Epithelial cell of esophagus (primary cell): ENCODE measurements at places on chromosomes 5 and 9.

DNA sequence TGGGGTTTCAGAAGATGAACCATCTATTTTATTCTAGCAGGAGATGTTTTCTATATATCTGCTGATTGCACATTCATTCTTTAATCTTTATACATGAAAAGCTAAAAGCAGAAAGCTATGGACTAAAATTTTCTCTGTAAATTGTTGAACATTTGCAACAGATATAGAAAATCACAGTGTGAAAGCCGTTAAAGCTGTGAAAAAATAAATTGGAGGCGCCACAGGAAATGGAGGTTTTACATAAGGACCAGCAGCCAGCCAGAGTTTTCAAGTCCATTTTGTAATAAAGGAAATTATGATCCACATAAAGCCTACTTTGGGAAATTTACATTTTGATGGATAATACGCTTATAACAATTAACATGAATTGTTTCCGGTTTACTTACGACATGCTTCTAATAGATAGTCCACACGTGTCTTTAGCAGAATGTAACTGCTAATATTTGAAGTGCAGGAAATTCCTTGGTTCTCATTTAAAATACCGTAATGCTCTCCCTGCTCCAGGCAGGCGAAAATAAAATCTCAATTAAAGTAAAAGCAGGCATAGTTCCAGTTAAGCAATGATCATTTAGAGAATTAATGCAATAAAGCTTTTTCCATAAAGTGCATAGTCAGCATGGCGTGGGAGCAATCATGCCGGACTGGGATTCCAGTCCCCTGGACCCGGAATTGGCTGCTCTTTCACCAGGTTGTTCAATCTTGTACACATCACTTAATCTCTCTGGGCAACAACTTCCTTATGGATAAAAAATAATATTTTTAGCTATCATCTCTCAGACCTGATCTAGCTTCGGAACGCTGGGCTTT, 445.4 kb downstream of the ZNF608 start:
- no peak for DNase-seq

GRCh38 chr5:43041669-43042175, 1.6 kb upstream of the ANXA2R start:
- DNase-seq: peak; percentile 57

DNA sequence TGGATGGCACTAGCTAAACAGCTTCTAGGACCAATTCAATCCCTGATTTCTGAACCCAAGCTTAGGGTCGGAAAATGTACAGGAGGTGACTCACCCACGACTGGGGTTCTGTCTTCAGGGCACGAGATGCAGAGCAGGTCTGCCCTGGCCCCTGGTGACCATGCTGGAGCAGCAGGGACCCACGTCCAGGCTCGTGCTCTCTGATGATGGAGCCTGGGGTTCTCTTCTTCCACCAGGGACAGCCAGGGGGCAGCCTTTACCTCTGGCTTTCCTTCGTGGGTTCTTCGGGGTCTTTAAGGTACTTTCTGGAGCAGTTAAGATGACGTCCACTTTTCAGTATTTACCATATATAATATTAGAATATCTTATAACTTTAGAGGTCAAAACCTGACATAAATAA, 2.1 kb downstream of the CFAP77 start:
- DNase-seq: peak; percentile 26

- no peak for DNase-seq
Measured at GRCh38 chr9:99169982-99170761, 51.6 kb downstream of the ALG2 start.

DNA sequence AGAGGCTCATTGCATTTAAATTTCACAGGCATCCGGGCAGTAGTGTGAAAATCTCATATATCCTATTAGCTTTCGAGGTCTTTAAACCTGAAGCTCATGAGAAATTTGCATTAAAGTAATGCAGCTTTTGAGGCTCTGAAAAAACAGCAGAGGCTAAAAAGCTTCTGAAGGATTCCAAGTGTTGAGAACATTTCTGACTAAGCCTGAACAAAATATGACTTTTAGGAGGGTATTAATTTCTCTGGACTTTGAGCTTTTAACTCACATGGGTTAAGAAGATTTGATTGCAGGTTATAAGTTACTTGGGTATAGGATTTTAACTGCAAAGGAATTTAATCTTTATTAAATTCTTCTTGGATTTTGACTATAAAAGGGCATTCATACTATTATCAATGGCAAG, 743.9 kb downstream of the TLE1 start:
- DNase-seq: no peak

DNA sequence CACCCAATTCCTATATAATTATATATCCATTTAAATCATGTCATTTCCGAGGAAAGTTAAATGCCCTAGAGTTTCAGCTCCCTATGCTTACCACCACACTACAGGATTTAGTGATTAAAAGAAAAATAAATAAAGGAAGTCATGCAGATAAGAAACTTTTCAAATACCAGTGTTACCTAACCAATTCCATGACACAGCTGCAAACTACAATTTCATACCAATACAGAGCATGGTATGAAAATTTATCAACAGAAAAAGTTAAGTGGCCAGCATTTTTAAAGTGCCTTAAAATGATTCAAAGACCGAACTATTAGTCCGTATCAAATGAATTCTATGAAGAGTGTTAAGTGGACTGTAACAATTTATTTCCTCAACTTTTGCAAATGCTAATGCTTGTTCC, 35.9 kb downstream of the CEP120 start:
- no peak for DNase-seq

DNA sequence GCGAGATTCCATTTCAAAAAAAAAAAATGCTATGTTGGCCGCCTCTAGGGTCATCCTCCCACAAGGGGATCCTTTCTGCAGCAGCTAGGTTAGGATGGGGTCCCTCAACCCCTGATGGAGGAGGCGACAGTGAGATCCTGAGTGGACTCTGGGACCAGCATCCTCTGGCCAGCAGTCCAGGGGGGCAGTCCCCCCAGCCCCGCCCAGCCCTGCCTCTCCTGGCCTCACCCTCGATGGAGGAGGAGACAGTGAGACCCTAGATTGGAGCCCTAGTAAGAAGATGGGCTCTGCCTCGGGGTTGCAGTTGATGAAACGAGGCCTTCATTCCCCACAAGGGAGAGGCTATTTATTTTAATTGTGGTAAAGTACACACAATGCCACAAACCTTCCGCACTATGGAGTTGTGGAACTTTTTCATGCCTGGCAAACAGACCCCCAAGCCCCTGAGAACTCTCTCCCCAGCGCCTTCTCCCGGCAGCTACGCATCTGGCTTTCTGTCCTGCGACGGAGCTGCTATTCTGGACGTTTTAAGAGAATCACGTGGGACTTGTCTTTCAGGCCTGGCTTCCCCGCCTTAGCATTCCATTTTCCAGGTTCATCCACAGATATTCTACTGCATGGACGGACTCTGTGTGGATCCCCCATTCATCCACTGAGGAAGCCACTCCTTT, 15.8 kb downstream of the VAV2 start:
- no peak for DNase-seq

DNA sequence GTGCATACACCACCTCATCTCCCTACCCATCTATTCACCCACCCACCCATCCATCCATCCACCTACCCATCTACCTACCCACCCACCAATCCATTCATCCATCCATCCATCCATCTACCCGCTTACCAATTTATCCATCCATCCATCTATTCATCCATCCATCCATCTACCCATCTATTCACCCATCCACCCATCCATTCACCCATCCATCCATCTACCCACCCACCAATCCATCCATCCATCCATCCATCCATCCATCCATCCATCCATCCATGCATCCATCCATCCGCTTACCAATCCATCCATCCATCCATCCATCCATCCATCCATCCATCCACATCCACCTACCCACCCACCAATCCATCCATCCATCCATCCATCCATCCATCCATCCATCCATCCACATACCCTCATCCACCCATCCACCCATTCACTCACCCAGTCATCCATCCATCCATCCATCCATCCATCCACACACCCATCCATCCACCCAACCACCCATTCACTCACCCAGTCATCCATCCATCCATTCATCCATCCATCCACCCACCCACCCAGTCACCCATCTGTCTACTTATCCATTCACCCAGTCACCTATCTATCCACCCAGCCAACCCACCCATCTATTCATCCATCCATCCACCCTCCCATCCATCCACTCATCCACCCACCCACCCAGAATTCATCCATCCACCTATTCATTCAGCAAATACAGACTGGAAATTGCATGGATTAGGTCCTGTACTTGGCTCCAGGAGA, 125.6 kb downstream of the RXRA start:
- DNase-seq: no peak

DNA sequence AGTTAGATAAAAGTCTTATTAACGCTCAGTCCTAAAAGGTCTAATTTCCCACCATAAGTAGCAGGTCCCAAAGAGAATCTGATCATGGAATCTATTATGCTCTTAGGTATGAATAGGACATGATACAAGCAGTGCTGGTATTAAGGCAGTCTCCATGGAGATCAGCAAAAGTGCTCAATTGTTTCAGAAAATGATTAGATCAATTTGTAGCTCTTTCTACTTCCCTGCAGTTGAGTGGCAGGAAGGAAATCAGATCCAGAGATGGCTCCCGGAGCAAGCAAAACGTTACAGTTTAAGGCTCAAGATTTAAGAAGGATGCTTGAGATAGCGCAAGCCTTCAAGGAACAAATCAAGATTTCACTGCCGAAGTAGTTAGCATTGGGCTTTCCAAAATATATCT, 205.7 kb downstream of the DRD1 start:
- DNase-seq: no peak

GRCh38 chr9:19173598-19174125, 46.4 kb upstream of the PLIN2 start:
- DNase-seq: no peak

- DNase-seq: no peak
Measured at GRCh38 chr5:31741496-31741895, 102.6 kb downstream of the PDZD2 start.

DNA sequence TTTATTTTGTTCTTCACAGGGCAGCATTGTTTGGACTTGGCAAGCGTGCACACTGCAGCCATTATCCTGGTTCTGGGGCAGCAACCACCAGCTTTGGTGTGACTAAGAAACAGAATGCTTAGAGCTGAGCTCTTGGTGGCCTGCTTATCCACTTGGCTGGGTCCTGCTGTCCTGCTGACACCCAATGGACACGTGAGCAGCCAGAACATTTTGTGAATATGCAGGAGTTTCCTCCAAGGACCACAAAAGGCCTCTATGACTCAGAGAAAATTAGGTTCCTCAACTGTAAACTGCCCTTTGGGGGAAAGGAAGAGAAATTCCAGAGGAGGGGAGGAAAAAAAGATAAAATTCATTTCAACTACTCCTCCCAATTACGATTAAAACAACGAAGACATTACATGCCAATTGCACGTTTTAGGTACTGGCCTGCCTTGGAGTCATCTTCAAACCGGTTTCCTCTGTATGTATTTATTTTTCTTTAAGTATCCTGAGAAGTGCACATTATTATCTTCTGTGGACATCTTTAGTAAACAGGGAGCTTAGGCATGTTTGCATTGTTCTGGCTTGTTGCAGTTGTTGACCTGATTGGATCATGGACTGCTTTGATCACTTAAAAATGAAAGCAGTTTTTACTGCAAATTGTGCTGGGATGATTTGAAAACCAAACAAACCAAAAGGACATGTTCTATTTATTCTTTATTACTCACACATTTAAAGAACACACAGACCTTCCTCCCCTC, 82.3 kb upstream of the TLE4 start:
- DNase-seq: peak; percentile 43

- DNase-seq: no peak
Measured at GRCh38 chr9:135512904-135513303, 8.3 kb upstream of the LCN1 start.

GRCh38 chr5:164296603-164297080, 791.2 kb downstream of the MAT2B start:
- no peak for DNase-seq

DNA sequence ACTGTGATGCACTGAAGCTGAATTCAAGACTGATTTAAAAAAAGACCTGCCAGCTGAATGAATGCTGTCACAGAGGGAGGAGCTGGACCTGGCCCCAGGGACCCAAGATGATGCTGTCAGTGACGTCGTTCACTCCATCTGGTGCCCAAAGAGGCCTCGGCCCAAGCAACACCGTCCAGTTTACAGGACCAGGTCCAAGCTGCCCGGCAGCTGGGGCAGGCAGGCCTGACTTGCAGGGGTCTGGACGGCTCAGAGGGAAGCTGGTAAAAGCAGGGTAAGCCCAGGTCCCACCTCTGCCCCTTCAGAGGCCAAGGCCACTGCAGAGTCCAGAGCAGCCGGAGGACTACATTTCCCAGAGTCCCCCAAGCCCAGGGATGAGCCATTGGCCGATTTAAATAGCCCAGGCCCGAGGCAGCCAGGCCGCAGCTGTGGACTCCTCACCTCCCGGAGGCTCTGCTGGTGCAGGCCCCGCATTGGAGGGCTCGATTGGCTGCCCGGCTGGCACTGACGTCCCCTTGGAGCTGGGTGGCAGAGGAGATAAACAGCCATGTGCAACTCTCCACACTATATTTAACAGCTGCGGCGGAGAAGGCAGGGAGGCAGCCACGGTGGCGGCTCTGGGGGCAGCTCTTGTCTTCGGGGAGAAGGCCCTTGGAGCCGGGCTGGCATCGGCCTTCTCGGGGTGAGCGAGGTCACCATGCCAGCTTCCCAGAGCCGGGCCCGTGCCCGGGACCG, at the start of gene PLPP7:
PLPP7 (plus strand) TSS at position 423 of the 735 bp plus-strand sequence; CDS start at position 698, 275 bp downstream.
- DNase-seq: no peak

- peak; percentile 37 for DNase-seq
Measured at GRCh38 chr5:172145870-172146747, 41.9 kb downstream of the STK10 start.

DNA sequence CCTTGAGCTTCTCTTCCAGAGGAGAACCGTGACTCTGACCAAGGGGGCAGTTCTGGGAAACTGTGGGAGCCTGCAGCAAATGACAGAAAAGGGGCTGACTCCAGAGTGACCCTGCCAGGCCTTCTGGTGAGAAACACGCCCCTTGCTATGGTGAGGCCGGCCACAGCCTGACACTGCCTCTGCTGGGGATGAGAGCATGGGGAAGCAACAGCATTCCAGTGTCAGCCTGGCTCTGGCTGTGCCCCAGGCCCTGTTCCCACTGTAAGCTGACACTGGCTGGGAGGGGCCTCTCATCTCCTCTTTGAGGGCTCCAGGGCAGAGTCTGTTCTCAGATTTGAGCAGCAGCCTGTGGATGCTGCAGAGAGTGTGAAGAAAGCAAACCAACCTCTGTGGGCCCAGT, 180.0 kb upstream of the IL12B start:
- peak; percentile 59 for DNase-seq

GRCh38 chr5:105872569-105873270, 1798.0 kb downstream of the EFNA5 start:
- no peak for DNase-seq

- no peak for DNase-seq
Measured at GRCh38 chr5:92969781-92970237, 611.2 kb downstream of the NR2F1-AS1 start.

DNA sequence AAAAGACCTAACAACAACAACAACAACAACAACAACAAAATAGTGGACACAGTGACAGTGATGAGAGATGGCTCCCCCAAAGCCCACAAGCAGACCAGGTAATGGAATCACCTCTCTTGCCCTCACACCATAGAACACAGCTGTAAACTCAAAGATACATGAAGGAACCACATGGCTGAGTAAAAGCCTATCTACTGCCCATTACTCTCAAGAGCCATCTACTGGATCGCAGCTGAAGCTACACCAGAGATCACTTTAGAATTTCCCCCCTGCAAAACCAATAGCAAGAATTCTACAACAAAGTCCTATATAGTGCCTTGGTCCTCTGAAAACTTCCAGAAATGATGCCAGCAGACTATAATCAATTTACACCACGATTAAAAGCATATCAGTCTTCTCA, 1537.6 kb upstream of the CDH9 start:
- peak; percentile 52 for DNase-seq

- no peak for DNase-seq
Measured at GRCh38 chr5:139772089-139772791, 23.4 kb upstream of the PSD2 start.
